ENCODE measurements at places on chromosomes 12 and 14.
A peak's percentile ranks its signal among the peaks of the same experiment; 100 is the strongest.

- DNase-seq = peak; percentile 53
These were observed 53.8 kb downstream of the VCPKMT start for GRCh38 chr14:50062438-50063085.

DNA sequence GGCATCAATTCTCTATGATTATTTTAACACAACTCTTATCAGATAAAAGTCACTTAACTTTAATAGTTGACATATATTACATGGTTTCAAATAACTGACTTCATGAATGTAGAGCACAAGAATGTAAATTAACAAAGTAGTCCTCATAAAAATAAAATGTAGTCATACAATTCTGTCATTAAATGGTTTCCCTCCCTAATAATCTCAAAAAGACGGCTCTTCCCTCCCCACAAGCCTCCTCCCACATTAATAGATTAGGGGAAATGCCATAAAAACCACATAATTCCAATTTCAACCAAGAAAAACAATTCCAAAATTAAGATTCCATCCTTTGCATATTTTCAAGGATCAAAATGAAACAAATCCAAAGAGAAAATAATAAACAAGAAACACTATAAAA is 36.7 kb downstream of the SPTLC2 start:
- no peak for DNase-seq

- DNase-seq = no peak
These were observed 277.9 kb upstream of the FLRT2 start for GRCh38 chr14:85252011-85252410.

GRCh38 chr12:112716099-112717093 is 75.2 kb upstream of the RPH3A start:
- DNase-seq = no peak

DNA sequence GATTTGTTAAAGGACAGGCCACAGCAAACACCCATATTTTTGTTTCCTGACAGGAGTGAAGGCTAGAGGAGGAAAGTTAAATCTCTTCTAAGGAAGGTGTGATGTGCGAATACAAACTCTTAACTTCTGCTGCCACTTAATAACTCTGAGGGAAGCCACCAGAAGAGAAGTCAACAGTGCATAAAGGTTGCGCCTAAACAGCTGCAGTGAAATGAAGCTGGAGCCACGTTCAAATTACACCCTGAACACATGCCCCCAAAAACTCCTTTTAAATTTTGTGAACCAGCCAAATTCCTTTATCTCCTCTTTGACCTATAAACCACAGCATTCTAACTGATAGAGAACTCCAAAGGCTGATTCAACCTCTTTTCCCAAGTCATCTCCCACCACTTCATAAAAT is 22.4 kb downstream of the DENND5B start:
- DNase-seq = no peak

- no peak for DNase-seq
These were observed 98.3 kb downstream of the PDZRN4 start for GRCh38 chr12:41286426-41286825.

DNA sequence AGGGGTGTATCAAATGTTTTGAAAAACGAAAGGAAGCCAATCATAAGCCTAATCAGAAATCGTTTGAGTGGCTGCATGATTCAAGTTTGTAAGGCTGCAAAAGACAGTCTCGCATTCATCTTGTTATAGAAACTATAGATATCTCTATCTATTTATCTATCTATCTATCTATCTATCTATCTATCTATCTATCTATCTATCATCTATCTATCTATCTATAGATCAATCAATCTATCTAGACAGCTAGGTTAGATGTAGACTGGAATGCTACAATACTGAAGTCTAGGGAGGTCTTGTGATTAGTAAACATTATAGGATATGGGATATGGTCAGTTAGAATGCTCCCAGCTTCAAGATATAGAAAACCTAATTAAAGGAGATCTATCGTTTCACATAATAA is 52.2 kb upstream of the BTG1 start:
- no peak for DNase-seq

- peak; percentile 32 for DNase-seq
These were observed 5.8 kb upstream of the TBPL2 start for GRCh38 chr14:55446127-55446736.

- no peak for DNase-seq
These were observed 5.0 kb downstream of the CCND2 start for GRCh38 chr12:4278329-4279197.

GRCh38 chr12:77324763-77325468 is 259.5 kb upstream of the E2F7 start:
- DNase-seq = peak; percentile 14

DNA sequence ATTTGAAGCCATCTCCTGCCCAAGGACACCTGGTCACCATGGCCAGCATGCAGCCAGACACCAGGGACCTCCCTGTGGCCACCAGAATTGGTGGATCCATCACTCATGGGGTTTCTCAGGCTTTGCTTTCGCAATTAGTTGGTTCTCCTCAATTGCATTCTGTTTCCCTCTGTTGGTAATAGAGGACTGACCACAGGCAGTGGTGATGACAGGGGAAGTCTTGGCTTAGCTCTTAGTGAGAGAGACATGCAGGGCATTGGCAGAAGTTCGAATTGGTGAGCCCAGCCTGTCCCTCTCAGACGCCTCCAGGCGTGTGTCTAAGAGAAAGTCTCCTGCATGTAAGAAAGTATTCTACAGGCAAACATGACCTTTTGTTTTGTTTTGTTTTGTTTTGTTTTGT is 21.3 kb downstream of the HCAR2 start:
- DNase-seq = no peak

GRCh38 chr14:32370714-32371113 is 41.6 kb downstream of the AKAP6 start:
- no peak for DNase-seq

GRCh38 chr12:10151621-10152020 is 20.3 kb downstream of the OLR1 start:
- DNase-seq = no peak

DNA sequence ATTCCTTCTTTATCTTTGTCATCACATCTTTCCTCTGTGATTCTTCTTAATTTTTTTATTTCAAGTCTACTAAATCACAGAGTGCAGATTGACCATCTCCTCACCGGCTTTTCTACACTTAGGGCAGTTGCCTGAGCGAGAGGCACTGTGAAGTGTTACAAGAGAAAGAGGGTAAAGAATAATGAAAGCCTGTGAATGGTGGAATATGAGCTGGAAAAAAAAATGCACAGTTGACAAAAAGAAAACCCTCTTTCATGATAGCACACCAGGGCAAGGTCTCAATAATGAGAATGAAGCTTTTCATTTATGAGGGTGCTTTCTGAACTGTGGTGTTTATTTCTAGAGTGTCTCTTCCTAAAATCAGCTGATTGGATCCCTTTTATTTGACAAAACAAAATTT is 106.2 kb upstream of the PDE3A start:
- DNase-seq = no peak

DNA sequence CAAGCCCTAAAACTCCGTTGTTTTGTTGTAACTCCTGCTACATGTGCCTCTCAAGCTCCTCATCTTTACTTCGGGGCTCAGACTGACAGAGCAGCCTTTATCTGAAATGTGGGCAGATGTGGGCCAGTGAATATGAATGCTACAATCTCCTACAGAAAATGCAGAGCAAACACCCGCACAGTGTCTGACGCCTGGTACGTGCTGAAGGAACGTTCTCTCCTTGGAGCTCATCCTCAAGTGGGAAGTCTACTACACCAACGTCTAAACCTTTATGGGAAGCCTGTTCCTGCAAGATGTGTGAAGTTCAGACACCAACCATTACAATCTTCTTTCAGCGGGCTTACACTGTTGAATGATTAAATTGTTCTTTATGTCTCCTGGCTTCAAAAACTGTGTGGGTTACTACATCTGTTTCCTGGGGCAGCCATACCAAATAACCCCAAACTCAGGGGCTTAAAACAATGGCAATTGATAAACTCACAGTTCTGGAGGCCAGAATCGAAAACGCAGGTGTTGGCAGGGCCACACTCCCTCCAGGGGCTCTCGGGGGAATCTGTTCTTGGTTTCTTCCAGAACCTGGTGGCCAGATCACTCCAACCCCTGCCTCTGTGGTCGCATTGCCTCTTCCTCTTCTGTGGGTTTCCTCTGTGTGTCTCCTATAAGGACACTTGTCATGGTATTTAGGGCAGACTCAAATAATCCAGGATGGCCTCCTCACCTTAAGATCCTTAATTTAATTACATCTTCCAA is 179.7 kb upstream of the PLXNC1 start:
- DNase-seq = no peak

GRCh38 chr14:101920271-101920670 is 44.1 kb upstream of the DYNC1H1 start:
- no peak for DNase-seq

DNA sequence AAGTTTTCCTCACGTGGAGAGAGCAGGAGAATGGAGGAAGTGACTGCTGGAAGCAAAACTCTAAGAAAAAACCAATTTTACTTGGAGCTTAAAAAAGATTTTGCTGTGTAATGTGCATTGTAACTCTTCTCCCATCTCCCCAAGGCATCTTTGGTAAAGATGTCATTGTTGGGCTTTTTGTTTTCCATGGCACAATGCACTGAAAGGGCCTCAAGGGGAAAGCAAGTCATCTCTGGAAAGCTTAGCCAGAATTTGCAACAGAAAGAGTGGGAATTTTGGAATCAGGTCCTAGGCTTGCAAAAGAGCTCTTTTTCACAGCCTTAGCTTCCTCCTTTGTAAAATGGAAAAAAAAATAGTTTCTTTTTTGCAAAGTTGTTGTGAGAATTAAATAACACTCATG is 7.9 kb upstream of the PPM1A start:
- no peak for DNase-seq

DNA sequence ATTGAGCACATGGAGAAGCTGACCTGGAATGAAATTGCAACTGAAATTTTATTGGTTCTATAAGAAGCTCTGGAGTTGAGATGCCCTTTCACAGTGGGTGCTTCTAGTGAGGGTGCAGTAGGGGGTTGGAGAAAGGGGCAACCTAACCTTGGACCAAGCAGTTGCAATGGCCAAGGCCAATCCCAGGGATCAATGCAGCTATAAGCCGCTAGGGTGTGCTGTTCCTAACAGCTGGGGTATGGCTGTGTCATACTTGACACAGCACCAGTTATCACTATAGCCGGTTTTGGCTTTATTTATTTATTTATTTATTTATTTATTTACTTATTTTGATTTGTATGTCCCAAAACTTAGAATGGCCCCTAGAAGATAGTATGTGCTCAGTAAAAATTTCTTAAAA is 505.9 kb downstream of the FLRT2 start:
- no peak for DNase-seq

- no peak for DNase-seq
These were observed 47.5 kb downstream of the PPFIBP1 start for GRCh38 chr12:27571463-27571862.

DNA sequence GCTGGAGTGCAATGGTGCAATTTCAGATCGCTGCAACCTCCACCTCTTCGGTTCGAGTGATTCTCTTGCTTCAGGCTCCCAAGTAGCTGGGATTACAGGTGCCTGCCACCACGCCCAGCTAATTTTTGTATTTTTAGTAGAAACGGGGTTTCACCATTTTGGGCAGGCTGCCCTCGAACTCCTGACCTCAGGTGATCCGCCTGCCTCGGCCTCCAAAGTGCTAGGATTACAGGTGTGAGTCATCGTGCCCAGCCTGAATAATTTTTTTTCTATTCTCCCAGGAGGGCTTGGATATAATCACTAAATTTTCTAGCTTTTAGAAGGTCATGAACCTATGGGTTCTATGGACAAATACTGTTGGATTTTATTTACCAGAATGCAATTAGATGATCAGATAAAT is 44.7 kb upstream of the GNPNAT1 start:
- DNase-seq = no peak

DNA sequence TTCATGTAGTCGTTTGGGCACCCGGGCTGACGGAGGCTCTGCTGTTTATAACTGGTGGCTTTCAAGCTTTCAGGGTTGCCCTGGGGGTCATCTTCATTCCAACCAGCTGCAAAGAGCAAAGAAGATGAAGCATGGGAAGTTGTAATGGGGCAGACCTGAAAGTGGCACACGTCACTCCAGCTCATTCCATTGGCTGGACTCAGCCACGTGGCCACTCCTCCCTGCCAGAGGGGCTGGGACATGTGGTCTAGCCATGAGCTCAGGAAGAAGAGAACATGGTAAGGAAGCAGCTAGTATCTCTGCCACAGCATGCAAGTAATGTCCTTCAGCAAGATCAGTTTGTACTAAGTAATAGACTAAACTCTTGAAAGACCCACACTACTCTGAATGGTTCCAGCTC is 51.7 kb upstream of the FERMT2 start:
- DNase-seq = no peak

- DNase-seq = no peak
These were observed 80.6 kb upstream of the GSC start for GRCh38 chr14:94850309-94851211.

DNA sequence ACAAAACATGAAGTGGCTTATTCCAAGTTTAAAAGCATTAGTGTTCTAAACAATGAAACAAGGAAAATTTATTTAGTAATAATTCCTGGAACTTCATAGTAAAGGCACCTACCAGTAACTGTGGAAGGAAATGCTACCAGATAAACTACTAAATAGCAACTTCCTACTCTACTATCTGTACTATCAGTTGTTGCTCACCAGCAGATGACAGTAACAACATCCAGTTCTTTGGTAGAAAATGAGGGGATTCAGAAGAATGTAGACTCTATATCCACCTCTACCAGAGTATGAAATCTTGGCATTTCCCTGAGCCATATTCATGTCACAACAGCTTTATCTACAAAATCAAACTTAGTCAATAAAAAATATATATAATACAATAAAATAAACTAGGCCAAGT is 3.1 kb downstream of the ENTPD5 start:
- DNase-seq = no peak

- DNase-seq = peak; percentile 10
These were observed 495 bp downstream of the ADIPOR2 start for GRCh38 chr12:1691123-1692007.

GRCh38 chr14:64249363-64249762 is 44.8 kb downstream of the ESR2 start:
- no peak for DNase-seq

GRCh38 chr12:72264548-72265175 is 7.5 kb upstream of the TRHDE start:
- DNase-seq = no peak

- DNase-seq = no peak
These were observed 24.1 kb downstream of the NUP37 start for GRCh38 chr12:102095677-102096263.
